ENCODE measurements at places on chromosomes 13 and 19. TPM values are rescaled to one million over a fixed set of nuclear protein-coding genes. Genes with fewer than 3 reads are reported as not detected.

- DNase-seq: no peak
Measured at GRCh38 chr19:1417145-1417544, 9.8 kb downstream of the DAZAP1 start.

Gene METTL21C
- not detected for total RNA-seq

Gene FLT3LG
- total RNA-seq: 0.50 TPM

Gene DIS3
- 38.7 TPM for total RNA-seq

DNA sequence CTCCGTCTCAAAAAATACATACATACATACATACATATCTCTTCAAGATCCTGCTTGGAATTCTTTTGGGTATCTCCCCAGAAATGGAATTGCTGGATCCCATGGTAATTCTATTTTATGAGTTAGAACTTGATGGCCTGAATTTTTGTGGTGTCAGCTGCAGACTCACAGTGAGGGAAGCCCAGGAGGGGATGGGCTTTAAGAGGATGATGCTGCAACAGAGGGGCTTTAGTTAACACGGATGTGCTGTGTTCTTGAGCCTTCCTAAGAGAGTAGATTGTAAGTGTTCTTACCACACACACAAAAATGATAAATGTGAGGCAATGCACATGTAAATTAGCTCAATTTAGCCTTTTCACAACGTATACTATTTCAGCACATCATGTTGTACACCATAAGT lies 31.8 kb downstream of the CACNG6 start:
- DNase-seq: no peak

GRCh38 chr19:18049385-18049784 lies 37.3 kb downstream of the IL12RB1 start:
- no peak for DNase-seq

GRCh38 chr19:16400911-16401591 lies 70.7 kb downstream of the EPS15L1 start:
- DNase-seq: no peak

Gene MRPL54
- total RNA-seq: 73.8 TPM

DNA sequence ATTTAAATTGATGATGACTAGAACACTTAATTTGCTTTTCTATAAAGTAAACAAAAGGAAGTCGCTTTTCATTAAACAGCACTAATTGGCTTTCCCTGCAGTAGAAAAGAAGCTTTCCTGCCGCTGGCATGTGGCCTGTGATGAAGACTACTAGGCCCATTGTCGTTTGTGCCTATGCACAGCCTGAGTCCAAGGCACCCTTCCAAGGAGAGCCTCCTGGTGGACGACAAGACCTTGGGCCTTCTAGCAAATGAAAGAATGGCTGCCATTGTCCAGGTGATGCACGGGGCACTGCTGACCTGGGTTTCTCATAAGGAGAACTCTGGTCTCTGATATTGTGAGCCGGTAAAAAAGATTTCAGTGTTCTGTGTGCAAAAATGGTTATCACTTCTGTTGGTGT lies 233.0 kb downstream of the COL4A1 start:
- no peak for DNase-seq

DNA sequence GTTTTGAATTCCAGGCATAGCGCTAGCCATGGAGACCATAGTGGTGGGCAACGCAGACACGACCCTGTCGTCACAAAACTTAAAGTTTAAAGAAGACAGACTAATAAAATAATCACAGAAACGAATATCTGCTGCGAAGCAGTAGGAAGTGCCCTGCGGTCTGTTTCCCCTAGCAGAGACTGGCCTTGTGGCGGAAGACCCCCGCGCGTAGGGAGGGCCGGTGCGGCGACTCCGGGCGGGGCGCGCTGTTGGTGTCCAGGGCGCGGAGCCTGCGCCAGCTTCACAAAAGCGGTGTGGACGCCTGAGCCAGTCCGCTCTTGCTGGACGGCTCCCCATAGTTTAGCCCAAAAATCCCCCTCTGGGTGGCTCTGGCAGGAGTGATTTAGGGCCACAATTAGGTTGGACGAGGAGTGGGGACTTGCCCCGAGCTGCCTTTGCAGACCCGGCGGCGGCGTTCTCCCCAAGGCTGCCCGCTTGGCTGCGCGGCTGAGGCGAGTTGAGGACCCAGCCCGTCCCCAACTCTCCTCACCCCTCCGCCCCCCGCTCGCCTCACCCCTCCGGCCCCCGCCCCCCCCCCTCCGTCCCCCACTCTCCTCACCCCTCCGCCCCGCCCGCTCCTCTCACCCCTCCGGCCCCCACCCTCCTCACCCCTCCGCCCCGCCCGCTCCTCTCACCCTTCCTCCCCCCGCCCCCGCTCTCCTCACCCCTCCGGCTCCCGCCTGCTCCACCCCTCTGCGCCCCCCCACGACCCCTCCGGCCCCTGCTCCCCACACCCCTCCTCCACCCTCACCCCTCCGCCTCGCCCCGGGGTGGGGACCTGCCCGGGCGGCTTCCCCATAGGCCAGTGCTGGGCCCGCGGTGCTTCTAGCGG lies 14.2 kb upstream of the LATS2 start:
- no peak for DNase-seq
